ENCODE measurements at places on chromosomes 3 and 15.
A peak's percentile ranks its signal among the peaks of the same experiment; 100 is the strongest.

DNA sequence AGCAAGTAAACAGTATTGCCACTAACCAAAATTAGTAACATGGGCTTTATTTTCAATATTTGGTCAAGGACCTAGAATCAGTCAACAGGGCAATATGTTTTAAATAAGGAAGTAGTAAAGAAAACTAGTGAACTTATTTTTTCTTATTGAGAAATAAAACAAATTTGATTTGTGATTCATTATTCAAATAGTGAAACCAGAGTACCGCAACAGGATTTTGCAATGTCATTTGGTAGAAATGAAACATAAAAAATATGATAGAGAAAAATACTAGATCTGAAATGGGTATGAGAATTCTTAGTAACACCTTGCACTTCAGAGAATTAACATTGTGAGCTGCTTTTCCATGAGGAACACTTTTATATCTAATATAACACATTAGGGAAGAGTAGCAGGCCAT lies 291.8 kb upstream of the GBE1 start:
- DNase-seq, result no peak

- DNase-seq, result peak; percentile 11
Measured at GRCh38 chr15:91049378-91050127, 27.2 kb upstream of the VPS33B start.

DNA sequence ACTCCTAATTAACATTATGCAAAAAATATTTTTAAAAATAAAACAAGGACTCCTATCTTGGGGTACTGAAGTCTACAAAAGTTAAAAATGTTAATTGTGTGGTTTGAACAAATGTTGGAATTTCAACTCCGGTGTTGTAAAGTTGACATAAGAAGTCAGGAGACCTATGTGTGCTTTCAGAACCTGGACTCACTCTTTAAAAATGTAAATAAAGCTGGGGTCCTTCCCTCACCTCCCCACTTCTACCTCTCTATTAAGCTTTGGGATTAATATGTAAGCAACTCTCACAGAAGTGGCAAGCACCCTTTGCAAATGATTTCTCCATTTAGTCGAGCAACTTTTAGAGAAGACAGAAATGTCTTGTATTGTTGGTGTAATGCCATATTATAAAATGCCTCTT lies 11.9 kb downstream of the MEIS2 start:
- DNase-seq, result no peak

- DNase-seq, result no peak
Measured at GRCh38 chr3:196563721-196564225, 4.6 kb downstream of the WDR53 start.

DNA sequence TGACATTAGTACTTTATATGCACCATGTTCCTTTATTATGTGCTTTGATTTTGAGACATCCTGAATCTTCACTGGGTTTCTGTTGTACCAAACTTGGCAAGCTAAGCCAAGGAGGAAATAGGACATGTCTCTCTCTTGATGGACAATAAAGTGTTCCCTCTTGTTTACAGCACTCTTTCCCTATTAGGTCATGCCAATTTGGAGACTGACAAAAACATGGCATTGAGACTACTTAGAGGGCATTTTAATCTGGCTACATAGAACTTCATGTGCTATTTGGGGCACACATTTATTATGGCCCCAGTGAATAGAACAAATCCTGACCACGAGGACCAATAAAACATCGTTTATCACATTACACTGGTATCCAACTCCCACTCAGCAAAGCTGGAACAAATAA lies 85.3 kb upstream of the TNFSF10 start:
- DNase-seq, result no peak

- DNase-seq, result peak; percentile 63
Measured at GRCh38 chr3:49173792-49174170, 2.4 kb downstream of the KLHDC8B start.

DNA sequence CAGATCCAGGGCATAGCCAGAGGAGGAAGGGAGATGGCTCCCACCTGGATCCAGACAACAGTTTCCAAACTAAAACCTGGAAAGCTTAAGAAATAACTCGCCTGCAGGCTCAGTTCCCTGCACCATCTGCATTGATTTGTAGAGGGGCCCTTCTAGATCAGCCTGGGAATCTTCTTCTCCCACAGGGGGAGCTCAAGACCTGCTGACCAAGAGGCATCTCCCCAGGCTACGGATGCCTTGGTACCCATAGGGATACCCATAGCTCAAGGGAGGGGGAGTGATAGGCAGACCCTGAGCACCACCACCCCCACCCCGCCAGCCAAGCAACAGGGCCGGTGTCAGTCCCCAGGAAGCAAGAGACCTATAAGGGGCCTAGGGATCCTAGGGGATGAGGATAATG lies 28.0 kb upstream of the DCLK3 start:
- DNase-seq, result peak; percentile 0

DNA sequence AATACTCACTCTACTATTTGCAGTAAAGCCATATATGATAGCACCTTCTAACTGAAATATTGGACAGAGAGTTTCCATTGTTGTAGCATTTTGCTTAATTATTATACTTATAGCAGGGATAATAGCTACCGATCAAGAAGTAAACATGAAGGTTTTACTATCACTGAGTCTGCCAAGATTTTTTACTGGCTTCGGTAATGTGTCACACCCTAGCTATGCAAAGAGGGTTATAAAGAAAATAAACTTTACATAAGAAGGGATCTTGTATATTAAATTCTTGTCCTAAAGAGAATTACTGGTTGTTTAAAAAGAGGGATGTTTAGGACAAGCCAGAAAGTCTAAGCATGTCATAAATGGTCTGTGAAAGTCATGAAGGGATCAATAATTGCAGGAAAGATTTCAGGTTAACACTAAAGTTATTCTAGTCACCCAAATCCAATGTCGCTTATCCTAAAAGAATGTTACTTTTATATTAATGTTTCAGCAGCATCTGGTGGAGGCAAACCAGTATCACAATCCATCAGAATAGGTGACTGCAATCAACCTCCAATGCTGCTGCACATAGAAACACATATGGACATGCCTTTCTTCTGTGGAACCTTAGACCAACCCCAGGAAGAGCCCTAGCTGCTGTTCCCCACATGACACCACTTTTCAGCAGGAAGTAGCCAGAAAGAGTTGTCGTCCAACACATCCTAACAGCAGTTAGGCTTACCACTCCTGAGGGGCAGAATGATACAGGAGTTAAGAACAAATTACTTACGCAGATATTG lies 62.7 kb upstream of the GK5 start:
- no peak for DNase-seq

DNA sequence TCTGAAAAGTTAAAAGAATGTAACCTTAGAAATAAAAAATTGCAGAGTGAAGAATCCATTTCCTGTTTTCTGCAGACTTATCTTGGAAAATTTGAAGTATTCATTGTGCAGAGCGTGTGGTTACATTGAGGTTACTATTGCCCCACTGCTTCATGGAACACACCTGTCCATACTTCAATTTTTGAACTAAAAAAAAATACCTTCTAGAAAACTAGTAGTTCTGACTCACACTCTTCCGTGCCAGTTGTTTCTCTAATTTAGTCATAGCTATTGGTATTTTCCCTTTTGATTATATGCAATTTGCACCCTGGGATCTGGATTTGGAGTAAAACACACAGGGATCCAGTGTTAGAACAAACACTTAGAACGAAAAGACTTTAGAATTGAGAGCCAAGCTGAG lies 111.8 kb upstream of the LYSMD4 start:
- no peak for DNase-seq

GRCh38 chr3:139561959-139562676 lies 22.6 kb upstream of the RBP1 start:
- no peak for DNase-seq

- DNase-seq, result no peak
Measured at GRCh38 chr15:98744506-98744905, 96.2 kb downstream of the IGF1R start.

DNA sequence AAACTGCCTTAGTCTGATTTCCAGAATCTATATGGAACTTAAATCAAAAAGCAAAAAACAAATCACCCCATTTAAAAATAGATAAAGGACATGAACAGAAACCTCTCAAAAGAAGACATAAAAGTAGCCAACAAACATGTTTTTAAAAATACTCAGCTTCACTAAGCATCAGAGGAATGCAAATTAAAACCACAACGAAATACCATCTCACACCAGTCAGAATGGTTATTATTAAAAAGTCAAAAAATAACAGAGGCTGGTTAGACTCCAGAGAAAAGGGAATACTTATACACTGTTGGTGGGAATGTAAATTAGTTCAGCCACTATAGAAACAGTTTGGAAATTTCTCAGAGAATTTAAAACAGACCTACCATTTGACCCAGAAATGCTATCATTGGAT lies 367.9 kb downstream of the ZIC4 start:
- no peak for DNase-seq
